ENCODE measurements at places on chromosomes 5 and 9.
A peak's percentile ranks its signal among the peaks of the same experiment; 100 is the strongest.

GRCh38 chr5:78540335-78541085 is 108.1 kb downstream of the LHFPL2 start:
- DNase-seq: no peak

- DNase-seq: peak; percentile 36
These were observed 73.4 kb upstream of the CDH6 start for GRCh38 chr5:31119938-31120641.

GRCh38 chr5:58183078-58183785 is 276.7 kb downstream of the PLK2 start:
- no peak for DNase-seq

DNA sequence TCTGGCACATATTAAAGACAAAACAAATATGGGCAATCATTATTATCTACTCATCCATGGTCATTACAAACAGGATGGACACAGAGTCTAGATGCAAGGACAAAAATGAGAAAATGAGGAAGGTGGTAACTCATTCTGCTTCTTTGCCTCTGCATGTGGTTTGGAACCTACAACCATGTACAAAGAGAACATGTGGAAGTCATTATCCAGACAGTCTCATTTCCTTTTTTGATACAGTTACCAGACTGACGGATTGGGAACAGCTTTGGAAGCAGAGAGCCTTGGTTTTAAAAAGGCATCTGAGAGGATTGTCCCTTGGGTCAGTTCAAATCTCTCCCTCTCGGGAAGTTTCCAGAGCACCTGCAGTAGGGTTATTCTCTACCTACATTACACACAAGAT is 433.4 kb upstream of the TNC start:
- DNase-seq: no peak

- no peak for DNase-seq
These were observed 15.4 kb downstream of the CDKN2AIPNL start for GRCh38 chr5:134396274-134396673.

DNA sequence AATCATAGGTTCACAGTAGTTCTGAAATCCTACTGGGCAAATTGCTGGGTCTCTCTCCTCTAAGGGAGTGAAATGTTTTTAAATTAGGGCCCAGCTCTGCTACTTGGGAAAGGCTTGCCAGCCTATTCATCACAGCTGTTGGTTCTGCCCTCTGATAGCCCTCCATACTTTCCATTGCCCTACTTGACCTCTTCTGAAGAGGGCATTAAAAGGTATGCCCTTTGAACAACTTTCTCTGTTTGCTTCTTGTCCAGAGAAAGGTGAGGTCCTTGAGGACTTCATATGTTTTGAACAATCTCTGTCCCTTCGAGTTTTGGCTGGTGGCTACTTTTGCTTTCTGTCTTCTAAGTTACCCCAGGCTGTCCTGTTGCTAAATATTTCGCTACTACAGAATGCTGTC is 62.3 kb upstream of the JAK2 start:
- DNase-seq: no peak

DNA sequence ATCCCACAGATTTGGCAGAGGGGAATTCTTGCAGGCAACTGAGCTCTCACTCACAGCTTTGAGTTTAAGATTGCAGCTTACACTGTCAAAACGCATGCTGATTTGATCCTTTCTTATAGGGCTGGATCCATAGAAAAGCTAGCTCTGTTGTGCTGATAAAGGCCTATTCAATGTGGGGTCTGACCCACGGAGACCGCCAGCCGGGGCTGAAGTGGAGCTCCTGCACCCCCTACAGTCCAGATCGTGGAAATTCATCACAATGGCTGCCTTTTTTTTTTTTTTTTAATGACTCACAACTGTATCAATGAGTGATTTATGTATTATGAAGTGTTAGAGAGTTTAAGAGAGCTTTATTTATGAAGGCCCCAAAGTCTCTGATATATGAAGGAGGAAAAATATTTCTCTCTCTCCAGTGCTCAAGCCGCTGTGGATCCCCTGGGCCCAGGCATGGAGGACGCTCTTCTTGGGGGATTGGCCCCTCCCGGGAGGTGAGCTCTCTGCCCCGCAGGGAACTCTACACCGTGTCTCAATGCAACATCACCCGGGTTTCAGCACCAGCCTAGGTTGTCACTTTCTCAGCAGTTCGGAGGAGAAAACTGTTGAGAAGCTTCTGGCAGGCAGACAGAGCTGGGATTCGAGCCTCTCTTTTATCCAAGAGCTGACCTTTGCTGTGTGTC is 700.2 kb downstream of the IRX1 start:
- DNase-seq: no peak

DNA sequence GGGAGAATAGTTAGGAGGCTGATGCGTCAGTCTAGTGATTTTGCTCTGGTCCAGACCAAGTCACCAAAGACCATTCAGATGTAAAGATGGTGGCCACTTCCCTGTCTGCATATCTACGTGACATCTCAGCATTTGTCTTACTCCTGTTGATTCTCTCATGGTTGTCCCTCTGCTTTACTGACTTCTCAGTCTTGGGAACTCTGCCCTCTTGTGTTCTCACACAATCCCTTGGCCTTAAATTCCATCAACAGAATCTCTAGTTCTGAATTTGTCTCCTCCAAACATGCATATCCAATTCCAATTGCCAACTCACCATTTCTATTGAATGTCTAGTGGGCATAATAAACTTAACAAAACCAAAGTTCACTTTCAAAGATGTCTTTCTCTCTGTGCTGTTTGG is 147.8 kb downstream of the SLC24A2 start:
- DNase-seq: no peak

- no peak for DNase-seq
These were observed 53.0 kb upstream of the SIMC1 start for GRCh38 chr5:176185133-176185733.

- no peak for DNase-seq
These were observed 27.0 kb downstream of the SUB1 start for GRCh38 chr5:32612134-32612888.

DNA sequence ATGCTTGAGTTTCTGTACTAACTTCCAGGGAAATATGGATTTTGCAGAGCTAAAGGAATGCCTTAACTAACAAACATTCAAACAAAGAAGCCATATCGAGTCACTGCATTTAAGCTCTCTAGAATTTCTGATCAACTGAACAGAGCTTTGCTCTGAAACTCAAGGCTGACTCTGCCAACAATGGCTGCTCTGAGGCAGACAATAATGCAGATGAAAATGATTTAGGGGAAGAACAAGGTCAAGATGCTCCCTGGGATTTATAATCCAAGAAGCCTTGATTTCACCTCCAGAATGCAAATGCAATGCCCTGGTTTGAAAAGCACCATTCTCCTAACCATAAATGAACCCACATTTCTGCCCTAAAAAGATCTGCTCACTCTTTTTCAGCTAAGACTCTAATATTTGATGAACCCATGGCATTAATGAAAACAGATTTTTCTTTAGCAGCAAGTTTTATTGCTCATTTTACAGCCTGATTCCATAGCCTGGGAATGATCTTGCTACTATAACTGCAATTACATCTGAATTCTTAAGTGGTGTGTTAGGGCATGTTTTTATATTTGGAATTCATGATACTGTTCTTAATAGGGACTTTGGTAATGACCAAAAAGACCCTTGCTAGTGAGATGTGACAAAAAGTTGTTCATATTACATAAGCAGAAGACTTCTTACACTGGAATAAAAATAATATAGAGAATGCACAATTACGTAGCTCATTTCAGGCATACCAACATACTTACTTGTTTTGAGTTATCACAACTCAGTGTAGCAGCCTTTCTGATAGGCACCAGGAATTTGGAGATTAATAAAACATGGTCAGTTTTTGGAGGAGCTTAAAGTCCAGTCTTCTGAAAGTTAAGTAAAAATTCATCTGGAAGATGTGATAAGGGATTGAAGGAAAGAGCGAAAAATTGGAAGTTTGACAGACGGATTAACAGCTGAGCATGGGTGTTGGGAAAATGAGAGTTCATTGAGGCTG is 169.4 kb downstream of the TRPM3 start:
- DNase-seq: no peak

GRCh38 chr5:33091571-33092363 is 349.0 kb upstream of the TARS1 start:
- no peak for DNase-seq

DNA sequence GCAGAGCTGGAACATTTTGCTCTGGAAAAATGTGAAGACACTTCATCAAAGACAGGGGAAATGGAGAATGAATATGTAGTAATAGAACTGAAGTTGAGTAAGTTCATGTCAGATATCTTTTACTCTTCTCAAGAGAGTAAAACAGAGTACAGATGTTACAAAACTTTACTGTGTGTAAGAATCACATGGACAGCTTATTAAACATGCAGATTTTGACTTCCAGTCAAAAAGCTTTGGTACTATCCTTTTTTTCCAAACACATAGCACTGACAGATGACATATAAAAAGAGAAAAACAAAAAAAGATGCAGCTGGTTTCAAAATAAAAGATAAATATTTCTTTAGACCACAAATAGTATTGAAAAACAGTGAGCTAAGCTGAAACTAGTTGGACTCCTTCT is 115.4 kb downstream of the FBN2 start:
- no peak for DNase-seq

Data from ACHN (cell line).